Activated CD4-positive, alpha-beta T cell treated with anti-CD3 and anti-CD28 coated beads, Interleukin-2, amount 10 ng/mL, durations not matched to agents 7 days and 5 days (primary cell): ENCODE measurements at places on chromosomes 16 and 17. TPM values are rescaled to one million over a fixed set of nuclear protein-coding genes. Genes with fewer than 3 reads are reported as not detected.

GRCh38 chr17:19322129-19322505, 40.4 kb downstream of the B9D1 start:
- DNase-seq = no peak

TBC1D26 gene
- total RNA-seq = not detected

GRCh38 chr16:6749698-6750097, 582.9 kb upstream of the RBFOX1 start:
- DNase-seq = no peak

- no peak for DNase-seq
These were observed 788 bp upstream of the PRCD start for GRCh38 chr17:76538941-76539570.

GRCh38 chr17:61486135-61487120, 34.2 kb downstream of the TBX4 start:
- no peak for DNase-seq

DNA sequence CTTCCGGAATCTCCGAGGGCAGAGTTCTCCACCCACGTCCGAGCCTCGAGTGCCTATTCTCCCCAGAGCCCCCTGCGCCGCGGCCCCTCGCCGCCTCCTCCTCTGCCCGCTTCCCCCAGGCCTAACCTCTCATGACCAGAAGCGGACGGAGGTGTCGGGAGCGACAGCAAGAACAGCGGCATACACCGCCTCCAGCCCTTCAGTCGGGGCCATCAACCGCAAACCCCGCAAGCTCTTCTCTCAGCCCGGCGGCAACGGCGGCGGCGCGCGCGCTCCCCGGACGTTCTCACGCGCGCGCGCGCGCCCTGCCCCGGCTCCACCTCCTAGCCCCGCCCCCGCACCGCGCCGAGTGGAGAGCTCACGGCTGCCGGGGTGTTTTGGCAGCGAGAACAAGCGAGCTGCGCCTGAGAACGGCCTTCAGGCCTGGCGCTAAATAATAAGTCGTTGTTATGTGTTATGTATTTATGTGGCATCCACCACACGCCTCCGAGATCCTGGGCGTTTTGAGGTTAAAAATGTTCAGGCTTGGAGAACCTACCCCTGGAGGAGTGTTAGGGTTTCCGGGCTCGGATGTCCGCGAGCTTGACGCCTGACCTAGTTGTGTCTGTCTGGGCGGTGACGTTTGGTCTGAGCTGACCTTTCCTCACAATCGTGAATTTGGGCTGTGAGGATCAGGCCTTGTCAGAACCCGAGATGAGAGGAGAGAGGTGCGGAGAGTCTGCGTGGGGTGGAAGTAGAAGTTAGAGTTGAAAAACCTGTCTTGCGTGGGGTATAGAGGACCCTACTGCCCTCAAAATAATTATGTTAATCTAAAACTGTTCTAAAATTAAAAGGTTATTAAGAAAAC, at the start of gene RNFT1:
Gene RNFT1 (minus strand): TSS at position 259 of the 847 bp plus-strand sequence. CDS start 77 bp downstream, at position 182.
- peak; percentile 91 for DNase-seq

- no peak for DNase-seq
These were observed 745 bp downstream of the PYY start for GRCh38 chr17:43952724-43953666.

DNA sequence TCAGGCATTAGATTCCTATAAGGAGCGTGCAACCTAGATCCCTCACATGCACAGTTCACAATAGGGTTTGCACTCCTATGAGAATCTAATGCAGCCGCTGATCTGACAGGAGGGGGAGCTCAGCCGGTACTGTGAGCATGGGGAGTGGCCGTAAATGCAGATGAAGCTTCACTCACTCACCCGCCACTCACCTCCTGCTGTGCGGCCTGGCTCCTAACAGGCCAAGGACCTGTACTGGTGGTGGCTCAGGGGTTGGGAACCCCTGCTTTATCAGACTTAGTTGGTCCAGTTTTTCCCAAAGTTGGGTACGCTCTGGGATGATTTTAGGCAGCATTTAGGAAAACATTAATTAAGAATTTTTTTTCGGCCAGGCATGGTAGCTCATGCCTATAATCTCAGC, 103.8 kb downstream of the MARF1 start:
- DNase-seq = no peak

GRCh38 chr16:4403133-4403949, 13.1 kb downstream of the CORO7 start:
- no peak for DNase-seq

DNA sequence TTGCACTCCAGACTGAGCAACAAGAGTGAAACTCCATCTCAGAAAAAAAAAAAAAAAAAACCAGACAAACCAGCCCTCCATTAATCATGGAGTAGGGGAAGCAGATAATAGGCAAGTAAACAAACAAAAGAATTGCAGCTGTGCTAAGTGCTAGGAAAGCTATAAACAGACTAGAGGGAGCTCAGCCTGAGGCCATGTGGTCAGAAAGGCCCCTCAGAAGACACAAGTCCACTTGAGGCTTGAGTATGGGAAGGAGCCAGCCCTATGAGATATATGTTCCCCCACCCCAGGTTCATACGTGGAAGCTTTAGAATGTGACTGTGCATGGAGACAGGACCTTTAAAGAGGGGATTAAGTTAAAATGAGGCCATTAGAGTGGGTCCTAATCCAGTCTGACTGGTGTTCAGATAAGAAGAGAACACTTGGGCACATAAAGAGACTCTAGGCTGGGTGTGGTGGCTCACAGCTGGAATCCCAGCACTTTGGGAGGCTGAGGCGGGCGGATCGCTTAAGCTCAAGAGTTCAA, 132.6 kb upstream of the NOL11 start:
- no peak for DNase-seq

GRCh38 chr16:12721841-12722421, 81.8 kb downstream of the CPPED1 start:
- DNase-seq = no peak

- no peak for DNase-seq
These were observed 40.4 kb upstream of the NOS2 start for GRCh38 chr17:27840688-27841087.

- no peak for DNase-seq
These were observed 1.6 kb downstream of the KCNG4 start for GRCh38 chr16:84237994-84238750.

DNA sequence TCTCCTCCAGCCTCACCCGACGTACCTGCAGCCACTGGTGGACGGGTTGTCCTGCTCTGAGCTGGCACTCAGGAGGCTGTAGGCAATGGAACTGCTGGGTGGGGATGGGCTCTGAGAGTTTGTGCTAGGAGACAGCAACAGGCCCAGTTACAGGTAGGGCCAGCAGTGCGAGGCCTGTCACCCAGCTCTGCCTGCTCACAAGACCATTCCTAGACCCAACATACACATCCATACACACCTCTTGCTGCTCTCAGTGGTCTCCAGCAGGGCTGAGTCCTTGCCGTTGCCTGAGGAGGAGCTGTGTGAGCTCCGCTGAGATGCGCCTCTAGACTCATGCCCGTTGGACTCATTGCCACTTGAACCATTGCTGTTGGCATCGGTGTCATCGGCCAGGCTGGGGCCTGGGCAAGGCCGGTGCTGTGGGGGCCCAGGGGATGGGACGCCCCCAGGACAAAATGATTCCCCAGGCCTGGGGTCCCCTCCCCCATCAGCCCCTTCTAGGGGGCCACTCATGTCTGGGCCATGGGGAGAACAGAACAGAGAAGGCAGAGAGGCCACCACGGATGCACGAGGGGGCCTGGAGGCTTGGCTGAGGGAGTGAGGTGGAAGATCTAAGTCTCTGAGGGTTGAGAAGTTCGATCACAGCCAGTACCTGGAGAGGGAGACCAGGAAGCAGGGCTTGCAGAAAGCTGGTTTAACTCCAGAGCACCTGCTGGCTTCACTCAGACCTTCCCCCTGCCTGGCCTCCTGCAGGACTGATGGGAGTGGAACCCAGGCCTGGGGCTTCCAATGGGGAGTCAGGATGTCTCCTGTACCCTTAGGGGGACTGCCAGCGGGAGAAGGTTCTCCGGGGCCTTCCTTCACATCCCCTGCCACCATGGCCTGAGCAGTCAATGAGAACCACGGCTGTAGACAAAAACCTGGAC, 1.7 kb downstream of the PER1 start:
- DNase-seq = no peak

- DNase-seq = no peak
These were observed 20.4 kb downstream of the SDK2 start for GRCh38 chr17:73623818-73624217.

- no peak for DNase-seq
These were observed 104.8 kb upstream of the NACA2 start for GRCh38 chr17:61695779-61696337.

ADAM11 gene
- 0.35 TPM for total RNA-seq

DNA sequence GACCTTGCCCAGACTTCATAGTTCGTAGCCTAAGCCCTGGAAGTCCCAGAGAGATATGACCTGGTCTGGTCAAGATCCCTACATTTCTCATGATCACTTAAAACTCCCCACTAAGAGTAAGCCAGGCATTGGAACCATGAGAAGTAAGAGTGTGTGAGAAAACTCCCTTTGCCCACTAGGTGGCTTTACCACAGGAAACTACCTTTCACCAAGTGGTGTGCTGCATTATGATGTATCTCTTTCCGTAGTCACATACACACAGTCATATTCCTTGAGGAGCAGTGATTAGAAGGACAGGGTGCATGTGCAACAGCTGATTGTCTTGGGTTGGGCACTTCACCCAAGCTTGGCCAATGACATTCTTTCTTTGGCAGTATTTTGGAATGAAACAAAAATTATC, 639.3 kb downstream of the KCNJ2 start:
- no peak for DNase-seq

GRCh38 chr16:69924777-69925191, 26.4 kb upstream of the CLEC18A start:
- DNase-seq = no peak

DNA sequence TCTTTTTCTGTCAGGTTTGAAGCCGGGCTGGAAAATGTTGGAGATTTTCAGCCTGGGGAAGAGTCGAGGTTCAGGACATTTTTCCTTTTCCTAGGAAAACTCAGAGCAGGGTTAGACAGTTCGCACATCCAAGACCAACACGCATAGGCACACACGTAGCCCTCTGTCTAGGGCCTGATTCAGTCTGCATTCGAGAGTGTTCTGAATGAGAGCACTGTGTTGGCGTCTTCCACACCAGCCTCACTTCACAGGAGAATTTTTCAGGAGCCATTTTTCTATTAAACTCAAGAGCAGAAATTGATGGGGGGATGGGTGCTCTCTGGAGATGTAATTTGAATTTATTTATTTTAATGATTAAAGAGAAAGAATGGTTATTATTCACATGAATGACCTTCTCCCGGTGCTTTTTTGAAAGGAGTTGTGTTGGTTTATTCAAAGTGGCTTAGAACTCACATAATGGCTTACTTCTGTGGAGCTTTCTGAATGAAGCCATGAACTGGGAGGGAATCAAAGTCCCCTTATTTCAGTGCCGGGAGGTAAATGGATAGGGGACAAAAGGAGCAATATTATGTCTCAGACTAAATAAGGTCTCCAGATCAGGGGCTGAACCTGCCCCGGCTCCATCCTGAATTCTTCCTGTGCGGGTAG, 194.3 kb downstream of the CCDC182 start:
- no peak for DNase-seq

TP53TG3C gene
- not detected for total RNA-seq

RAMP2 gene
- not detected for total RNA-seq

DNA sequence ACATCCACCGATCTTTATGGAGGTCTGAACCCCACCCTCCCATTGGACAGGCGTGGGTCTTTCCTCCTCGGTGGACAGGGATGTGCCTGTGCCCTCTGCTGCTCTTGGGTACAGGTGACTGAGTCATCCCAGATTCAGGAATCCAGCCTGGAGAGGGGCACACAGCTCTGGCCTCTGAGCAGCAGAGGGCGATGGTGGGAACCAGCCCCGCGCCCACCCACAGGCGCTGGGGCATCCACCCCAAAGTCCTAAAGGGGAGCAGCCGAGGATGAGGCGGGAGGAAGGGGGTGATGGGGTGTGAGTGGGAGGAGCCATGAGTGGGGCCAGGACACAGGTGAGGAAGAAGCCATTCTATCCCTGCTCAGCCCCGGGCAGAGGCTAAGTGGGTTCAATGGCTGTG, 35.0 kb downstream of the ENGASE start:
- no peak for DNase-seq

DNA sequence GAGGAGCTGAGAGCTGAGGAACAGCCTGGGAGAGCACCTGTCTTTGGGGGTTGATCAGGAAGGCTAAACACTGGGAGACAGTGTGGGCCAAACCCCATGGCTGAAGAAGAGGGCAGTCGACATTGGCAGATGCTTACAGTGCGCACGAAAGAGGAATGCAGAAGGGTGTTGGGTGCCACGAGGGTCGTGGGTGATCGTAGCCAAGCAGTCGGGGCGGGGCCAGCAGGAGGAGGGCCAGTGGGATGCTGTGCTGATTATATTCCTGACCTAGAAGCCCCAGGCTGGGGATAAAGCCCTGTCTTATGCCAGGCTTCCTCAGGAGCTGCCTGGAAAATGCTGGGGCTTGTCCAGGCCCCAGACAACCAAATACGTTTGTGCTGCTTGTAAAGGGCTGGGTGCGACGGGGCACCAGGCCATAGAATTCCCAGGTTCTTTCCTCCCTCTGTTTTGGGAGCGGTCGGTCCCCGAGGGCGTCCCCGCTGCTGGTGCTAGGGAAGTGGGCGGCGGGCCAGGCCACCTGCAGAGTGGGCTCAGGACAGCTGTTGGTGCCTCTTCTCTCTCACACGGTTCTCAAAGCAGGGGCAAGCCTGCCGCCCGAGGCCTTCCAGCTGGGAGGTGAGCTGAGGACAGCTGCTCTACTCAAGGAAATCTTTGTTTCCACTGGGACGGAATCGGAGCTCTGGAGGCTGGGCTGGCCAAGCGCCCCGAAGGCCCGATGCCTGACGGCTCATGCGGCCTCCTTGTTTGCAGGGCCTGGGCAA, 10.0 kb downstream of the C1QTNF1 start:
- DNase-seq = no peak

DNA sequence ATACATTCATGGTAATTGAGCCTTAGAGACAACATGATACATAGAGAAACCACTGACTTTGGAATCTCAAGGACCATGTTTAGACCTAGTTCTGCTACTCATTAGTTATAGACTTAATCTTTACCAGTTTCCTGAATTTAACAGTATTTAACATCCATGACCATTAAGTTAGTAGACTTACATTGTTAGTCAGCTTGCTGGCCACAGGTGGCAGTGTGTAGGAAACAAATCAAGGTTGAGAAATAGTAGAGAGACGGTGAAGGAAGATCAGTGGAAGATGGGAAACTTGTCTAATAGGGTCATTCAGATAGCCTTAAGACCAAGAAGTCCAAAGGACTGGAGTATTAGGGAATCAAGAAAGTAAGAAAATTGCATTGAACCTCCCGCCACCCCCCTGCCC, 31.0 kb downstream of the OMG start:
- peak; percentile 10 for DNase-seq

CHST5 gene
- total RNA-seq = not detected
